ENCODE measurements at places on chromosomes 16 and 17.

- no peak for DNase-seq
- no peaks in the 10 kb centered on the region for H3K27me3 ChIP-seq
- H3K27ac ChIP-seq, result no peak overlapping the region
- no peaks in the 10 kb centered on the region for H3K36me3 ChIP-seq
- no peak overlapping the region for H3K4me3 ChIP-seq
Measured at GRCh38 chr16:71383054-71383773, 24.7 kb downstream of the CALB2 start.

DNA sequence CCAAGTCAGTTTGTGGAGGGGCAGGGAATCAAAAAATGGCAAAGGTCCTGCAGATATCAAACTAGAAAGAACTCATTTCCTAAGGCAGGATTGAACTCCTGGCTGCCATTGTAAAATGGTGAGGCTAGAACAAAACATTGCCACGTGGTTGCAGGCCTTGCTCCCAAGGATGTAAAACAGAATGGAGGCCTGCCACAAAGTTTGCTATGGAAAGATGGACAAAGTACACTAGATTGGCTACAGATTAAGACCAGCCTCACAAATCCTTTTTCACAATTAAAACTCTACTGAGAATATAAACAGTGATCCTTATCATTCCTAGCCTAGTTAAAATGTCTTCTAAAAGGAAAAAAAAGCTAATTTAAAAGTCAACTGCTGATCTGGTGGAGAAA, 30.9 kb downstream of the PHKB start:
- no peaks in the 10 kb centered on the region for H3K36me3 ChIP-seq
- peaks cover 12% of the 10 kb centered on the region for H3K4me1 ChIP-seq
- no peak for DNase-seq
- no peaks in the 10 kb centered on the region for H3K27me3 ChIP-seq

GRCh38 chr16:19963301-19963700, 78.7 kb upstream of the GPRC5B start:
- H3K4me1 ChIP-seq, result no peaks in the 10 kb centered on the region
- no peak overlapping the region for H3K4me3 ChIP-seq
- no peak overlapping the region for H3K27ac ChIP-seq
- H3K27me3 ChIP-seq, result no peaks in the 10 kb centered on the region

DNA sequence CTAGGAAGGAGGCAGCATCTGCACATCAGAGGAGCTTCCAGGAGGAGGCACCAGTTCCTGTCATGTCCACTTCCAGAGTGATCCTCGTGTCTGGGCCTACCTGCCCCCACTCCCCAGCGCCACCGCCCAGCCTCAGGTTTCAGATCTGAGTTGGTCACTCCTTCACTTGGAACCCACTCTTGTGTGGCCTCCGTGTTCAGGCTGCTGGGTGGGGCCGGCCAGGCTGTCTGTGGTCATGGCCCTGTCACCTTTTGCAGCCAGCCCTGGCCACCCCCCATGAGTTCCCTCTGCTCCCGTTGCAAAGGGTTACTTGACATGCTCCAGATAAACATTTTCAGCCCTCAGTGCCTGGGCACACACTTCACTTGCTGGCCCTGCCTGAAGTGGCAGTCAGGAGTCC, 26.6 kb upstream of the SPPL2C start:
- no peak for DNase-seq
- peaks cover 15% of the 10 kb centered on the region for H3K4me1 ChIP-seq
- H3K27ac ChIP-seq, result no peak overlapping the region
- no peaks in the 10 kb centered on the region for H3K27me3 ChIP-seq
- H3K4me3 ChIP-seq, result no peak overlapping the region

DNA sequence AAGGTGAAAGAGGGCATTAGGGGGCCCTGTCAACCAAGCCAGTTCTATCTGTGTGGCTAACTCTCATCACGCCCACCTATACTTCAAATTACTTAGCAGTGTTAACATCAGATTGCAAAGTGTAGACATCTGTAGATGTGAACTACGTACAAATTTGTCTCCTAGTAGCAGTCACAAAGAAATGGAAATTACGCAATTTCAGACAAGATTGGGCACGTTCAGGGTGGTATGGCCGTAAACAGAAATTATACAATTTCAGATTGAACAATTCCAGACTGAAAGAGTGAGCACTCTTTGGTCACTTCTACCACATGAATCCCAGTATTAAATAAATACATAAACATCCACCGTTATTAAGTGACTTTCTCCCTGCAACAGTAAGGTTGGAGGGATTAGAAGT, 592.7 kb upstream of the PSMD7 start:
- H3K36me3 ChIP-seq, result no peaks in the 10 kb centered on the region
- H3K4me1 ChIP-seq, result no peaks in the 10 kb centered on the region
- H3K4me3 ChIP-seq, result no peak overlapping the region
- H3K27ac ChIP-seq, result no peak overlapping the region

DNA sequence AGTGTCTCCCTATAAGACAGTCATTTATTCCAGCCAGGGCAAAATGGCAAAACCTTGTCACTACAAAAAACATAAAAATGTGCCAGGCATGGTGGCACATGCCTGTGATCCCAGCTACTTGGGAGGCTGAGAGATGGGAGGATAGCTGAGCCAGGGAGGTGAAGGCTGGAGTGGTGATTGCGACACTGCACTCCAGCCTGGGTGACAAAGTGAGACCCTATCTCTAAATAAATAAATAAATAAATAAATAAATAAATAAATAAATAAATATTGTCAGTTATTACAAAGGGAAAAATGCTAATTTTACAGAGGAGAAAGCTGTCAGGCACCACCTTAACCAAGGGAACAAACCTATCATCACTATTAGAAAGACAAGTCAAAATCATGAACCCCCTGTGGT, 75.5 kb downstream of the STH start:
- no peak overlapping the region for H3K27ac ChIP-seq
- DNase-seq, result no peak
- no peak overlapping the region for H3K4me3 ChIP-seq
- no peaks in the 10 kb centered on the region for H3K36me3 ChIP-seq
- no peaks in the 10 kb centered on the region for H3K27me3 ChIP-seq

- H3K4me3 ChIP-seq, result no peak overlapping the region
- no peaks in the 10 kb centered on the region for H3K4me1 ChIP-seq
- no peaks in the 10 kb centered on the region for H3K27me3 ChIP-seq
- no peak overlapping the region for H3K27ac ChIP-seq
Measured at GRCh38 chr16:53404959-53405358, 29.3 kb upstream of the RBL2 start.

- H3K27me3 ChIP-seq, result no peaks in the 10 kb centered on the region
- no peak for DNase-seq
- H3K4me1 ChIP-seq, result peaks cover 25% of the 10 kb centered on the region
- no peak overlapping the region for H3K27ac ChIP-seq
- H3K36me3 ChIP-seq, result peaks cover 5% of the 10 kb centered on the region
Measured at GRCh38 chr17:7007143-7007542, 5.3 kb upstream of the RNASEK start.

DNA sequence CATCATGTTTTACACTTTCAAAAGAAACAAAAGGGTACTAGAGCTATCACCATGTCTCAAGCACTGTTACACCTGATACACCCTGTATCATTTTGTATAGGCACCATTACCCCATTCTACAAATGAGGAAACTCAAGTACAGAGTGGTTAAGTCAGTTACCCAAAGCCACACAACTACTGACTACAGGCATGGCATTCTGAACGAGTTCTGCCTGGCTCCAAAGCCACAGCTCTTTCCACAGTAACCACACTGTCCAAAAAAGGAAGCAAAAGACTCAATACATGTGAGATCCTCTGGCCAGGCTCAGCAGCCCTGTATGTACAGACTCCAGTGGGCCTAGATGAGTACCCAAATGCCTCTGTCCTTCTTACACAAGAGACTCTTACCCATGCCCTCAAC, 4.7 kb downstream of the DYNC1LI2 start:
- no peak for DNase-seq
- H3K27me3 ChIP-seq, result no peaks in the 10 kb centered on the region
- H3K36me3 ChIP-seq, result peaks cover 10% of the 10 kb centered on the region

DNA sequence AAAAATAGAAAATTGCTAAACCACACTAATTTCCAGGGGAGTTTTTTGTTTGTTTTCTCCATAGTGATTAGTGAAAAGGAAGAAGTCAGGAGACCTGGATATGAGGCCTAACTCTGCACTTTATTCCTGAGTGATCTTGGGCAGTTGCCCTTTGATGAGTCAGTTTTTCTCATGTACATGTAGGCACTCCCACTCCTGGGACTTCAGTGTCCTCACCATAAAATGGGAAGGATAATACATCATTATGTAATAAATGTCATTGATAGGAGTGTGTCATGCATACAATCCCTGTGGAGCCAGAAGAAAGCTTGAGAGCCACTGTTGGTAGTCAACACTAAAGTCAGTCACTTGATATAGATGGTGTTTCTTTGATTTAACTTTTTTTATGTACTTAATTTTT, 32.5 kb downstream of the WIPF2 start:
- H3K27me3 ChIP-seq, result no peaks in the 10 kb centered on the region
- no peak overlapping the region for H3K27ac ChIP-seq
- no peak for DNase-seq
- H3K4me1 ChIP-seq, result peaks cover 11% of the 10 kb centered on the region
- H3K36me3 ChIP-seq, result peaks cover 3% of the 10 kb centered on the region
- no peak overlapping the region for H3K4me3 ChIP-seq

- H3K27me3 ChIP-seq, result no peaks in the 10 kb centered on the region
- H3K36me3 ChIP-seq, result no peaks in the 10 kb centered on the region
- no peak overlapping the region for H3K27ac ChIP-seq
Measured at GRCh38 chr16:81996664-81997509, 14.4 kb downstream of the SDR42E1 start.
